ENCODE measurements at places on chromosomes 3 and 15.
A peak's percentile ranks its signal among the peaks of the same experiment; 100 is the strongest.

DNA sequence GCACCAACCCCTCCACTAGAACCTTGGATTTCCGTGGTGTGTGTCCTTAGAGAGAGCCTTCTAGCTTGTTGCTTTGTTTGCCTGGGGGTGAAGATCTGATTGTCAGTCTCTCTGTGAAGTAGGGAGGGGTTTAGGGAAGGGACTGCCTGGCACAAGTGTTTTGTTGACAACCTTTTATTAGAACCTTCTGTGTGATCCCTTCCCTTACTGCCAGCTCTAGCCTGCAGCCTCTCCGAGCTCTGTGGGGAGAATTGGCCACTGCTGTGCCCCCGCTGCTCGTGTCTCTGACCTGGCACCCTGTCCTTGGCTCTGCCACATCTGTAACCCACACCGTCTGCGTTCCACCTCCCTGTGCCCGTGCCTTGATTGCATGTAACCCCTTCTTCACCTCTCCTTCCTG, 30.9 kb upstream of the PCSK6 start:
- no peak for DNase-seq

DNA sequence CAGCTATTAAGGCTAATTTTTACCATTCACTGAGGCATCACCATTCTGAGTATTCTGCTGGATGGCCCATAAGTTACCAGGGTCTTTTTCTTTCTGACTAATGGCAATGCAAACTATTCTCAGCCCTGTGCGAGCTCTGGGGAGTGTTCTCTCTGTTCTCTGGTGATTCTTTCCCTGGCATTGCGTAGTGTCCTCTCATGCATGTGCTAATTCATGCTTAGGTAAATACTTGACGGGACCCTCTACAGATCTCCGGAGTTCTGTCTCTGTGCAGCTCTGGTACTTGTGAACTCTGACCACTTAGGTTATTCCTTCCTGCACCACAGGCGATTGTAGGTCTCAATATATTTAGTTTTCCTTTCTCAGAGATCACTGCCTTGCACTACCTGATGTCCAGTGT, 34.8 kb downstream of the UBE2E1 start:
- DNase-seq: no peak

GRCh38 chr3:157606011-157606851, 103.0 kb upstream of the VEPH1 start:
- DNase-seq: peak; percentile 37

DNA sequence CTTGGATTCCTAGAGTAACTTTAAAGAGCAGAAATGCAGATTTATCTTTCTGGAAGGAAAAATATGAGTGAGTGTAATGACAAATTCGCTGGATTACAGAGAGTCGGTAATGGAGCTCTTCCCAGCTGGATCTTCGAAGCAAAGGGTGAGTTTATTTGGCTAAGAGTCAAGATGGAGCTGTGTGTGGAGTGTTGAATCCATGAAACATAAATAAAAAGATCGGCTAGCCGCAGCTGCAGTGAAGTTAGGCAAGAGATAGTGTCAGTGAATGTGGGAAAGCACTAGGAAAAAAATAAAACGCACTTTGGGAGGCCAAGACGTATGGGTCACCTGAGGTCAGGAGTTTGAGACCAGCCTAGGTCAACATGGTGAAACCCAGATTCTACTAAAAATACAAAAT, 10.3 kb downstream of the NAALADL2 start:
- no peak for DNase-seq

DNA sequence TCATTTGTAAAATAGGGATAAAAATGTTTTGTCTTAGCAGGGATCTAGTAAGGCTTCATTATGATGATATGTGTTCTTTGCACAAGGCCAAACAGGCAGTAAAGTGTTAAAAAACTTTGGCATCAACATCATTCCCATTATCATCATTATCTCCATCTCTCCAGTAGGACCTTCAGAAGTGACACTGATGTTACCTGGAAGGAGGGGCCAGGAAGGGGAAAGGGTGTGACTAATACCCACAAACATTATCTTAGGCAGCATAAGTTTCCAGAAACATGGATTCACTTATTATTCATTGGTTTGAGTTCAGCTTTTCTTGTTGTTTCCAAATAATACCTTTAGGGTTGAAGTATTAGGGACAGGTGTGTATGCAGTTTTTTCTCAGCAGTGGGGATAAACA, 399.6 kb downstream of the PTPRG start:
- no peak for DNase-seq

DNA sequence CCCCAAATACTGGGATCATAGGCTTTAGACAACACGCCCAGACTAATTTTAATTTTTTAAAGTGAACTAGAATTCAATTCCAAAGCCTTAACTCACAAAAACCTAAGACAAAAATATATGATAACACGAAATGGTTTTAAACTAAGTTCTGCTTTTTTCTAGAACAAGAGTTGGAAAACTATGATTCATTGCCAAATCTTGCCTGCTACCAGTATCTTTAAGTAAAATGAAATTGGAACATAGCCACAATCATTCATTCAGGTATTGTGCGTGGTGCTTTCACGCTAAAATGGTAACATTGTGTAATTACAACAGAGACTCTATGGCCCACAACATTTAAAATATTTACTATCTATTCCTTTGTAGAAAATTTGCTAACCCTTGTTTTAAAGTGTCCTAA, 488.0 kb upstream of the ZNF385D start:
- no peak for DNase-seq

DNA sequence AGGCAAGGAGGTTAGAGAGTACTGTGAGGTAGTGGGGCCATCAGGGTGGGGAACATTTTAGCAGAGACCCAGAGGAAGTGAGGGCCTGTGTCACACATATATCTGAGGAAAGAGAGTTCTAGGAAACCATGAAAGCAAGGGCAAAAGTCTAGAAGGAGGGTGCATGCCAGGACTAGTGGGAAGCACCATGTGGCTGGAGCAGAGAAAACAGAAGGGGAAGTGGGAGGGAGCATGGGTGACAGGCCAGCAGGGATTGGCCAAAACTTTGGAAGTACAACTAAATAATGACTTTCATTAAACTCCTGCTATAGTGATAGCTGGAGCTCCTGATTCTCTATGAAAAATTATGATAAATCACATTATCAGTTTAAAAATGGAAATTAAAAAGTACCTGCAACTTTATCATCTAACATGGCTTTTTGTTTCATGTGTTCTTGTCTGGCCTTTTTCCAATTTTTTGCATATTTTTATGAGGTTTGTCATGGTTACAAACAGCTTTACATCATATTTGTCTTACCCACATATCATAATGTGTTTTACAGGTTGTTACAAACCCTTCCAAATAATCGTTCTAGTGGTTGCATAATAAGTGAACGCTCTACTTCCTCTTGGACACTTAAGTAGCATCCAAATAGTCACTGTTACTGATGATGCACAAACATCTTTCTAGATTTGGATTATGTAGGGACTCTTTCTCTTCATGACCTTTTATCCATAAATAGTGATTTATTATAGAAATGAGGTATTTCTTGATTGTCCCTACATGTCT, 168.3 kb downstream of the NEK10 start:
- DNase-seq: no peak

DNA sequence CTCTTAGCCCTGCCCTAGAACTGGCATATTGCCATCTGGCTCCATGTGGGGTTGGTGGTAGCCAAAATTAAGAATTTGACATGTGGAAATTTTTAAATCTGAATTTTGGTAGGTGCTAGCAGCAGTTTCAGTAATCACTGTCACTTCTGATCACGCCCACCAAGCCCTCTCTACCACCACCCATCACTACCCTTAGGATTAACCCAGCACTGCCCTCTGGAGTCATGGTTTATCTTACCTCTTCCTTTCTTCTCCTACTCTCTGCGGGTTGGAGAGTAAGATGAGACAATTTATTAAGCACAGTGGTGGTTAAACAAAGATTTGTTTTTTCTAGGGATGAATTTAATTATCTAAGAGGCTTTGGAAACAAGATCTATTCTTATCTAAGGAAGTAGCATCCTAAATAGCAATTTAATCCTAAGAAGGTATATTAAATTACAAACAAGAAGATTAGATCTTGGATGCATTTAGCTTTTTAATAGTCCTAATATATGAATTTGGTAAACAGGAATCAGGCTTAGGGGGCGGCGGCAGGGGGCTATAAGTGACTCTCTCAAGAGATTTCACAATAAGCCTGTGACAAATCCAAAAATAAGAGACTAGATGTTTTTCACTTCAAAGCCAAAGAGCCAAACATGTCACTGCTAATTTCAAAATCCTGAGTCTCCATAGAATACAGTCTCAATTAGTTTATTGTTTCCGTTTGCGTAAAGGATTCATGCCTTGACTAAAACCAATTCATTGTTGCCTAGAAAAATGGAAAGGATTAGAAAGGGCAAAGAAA, 498.4 kb upstream of the UBE2E2 start:
- DNase-seq: no peak

GRCh38 chr3:177051411-177051810, 145.9 kb downstream of the TBL1XR1 start:
- DNase-seq: no peak

DNA sequence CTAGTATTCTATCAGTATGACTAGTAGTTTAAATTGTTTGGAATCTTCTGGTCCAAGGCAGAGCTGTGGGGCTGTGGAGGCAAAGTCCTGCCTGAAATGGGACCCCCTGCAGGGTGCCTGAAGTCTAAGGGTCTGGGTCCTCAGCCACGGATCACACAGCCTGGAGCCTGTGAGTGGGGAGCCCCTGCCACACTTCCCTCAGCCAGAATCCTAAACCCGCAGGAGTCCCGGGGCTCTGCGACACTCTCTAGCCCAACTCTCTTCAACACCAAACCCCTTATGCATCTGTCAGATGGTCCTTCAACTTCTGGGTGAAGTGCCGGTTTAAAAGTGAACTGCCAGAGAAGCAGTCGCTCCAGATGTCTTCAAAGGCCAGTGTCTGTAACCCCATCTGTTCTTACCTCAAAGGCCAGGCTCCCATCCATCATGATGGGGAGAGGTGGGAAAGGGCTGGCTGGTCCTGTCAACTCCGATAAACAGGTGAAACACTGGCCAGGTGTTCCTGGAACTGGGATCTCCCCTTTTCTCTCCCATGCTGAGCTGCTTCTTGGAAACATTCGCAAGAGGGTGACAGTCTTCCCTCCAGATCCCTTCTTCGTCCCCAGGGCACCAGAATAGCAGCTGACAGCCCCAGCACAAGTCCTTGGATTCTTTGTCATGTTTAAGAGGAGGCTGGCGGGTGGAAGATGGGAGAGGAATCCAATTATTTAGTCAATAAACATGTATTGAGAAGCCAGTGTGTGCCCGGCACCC, 45.6 kb downstream of the CPN2 start:
- DNase-seq: no peak

- no peak for DNase-seq
These were observed 50.2 kb downstream of the CA12 start for GRCh38 chr15:63331456-63331855.

DNA sequence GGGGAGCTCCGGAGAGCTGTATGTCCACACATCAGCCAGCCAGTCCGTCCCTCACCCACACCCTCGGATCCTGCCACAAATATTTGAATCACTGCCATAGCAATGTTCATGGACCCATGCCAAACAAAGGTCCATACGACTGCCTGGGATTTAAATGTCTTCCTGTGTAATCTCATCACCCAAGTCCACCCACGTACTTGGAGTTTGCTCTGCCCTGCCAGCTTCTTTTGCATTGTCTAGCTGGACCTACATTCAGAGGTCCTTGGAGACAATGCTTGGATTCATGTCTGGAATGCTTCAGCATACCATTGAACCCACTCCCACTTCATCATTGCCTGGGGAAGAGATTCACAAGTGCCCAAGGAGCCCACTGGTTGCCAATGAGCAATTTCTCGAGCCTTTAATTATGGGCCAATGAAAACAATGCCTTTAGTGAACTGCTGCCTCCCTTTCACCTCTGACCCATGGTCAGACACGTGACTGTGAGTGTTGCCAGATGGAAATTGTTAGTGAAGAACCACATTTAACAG, 90.4 kb upstream of the PHLDB2 start:
- no peak for DNase-seq

- no peak for DNase-seq
These were observed 12.3 kb upstream of the KLF13 start for GRCh38 chr15:31314380-31314779.

DNA sequence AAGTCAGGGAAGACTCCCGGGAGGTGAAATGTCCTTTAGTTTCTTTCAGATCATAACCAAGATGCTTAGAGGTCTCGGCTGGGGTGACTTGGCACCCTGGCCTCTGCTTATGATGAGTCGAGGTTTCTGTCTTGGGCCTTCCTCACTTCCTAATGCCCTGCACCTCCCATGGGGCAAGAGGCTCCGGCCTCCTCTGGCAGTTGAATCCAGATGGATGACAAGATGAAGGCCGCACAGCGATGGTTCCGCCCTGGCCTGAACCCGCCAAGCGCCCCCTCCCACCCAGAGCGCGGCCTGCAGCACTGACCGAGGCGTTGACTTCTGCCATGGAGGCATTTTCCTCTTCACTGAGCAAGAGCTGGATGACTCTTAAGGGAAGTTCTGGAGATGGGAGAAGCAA, 31.3 kb downstream of the MUC20 start:
- no peak for DNase-seq

- DNase-seq: no peak
These were observed 188.5 kb downstream of the NFKBIZ start for GRCh38 chr3:102037791-102038190.

- no peak for DNase-seq
These were observed 69.2 kb upstream of the ICE2 start for GRCh38 chr15:60548101-60548500.

GRCh38 chr3:71168880-71169411, 414.6 kb downstream of the FOXP1 start:
- DNase-seq: no peak

- no peak for DNase-seq
These were observed 102.5 kb upstream of the MME start for GRCh38 chr3:154977666-154978065.

DNA sequence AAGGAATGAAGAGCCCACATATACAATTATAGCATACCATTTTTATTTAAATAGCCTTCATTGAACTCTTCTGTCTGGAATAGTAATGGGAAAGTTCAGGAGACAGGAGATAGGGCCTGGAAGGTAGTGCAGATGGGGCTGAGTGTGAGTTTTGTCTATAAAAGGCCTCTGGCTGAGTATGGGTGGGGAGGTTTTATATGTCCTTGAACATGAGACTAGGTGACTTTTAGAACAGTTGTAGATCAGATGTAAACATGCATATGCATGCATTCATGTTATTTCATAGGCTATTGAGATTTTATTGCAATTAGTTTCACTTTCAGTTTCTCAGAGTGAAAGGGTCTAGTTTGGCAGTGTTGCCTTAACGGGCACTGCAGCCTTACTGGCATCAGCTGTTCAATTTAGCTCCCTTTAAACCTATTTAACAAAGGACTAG, 27.1 kb downstream of the CGGBP1 start:
- peak; percentile 20 for DNase-seq

DNA sequence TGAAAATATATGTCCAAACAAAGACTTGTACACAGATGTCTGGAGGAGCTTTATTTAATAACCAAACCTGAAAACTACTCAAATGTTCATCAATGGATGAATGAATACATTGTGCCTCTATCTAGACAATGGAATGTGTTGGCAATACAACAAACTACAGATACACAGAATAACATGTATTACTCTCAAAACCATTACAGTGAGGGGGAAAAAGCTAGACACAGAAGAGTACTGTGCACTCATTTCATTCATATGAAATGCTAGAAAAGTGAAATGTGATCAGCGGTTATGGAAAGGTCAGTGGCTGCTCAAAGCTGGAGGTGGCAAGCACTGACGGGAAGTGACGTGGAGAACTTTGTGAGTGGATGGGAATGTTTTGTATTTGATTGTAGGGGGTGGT, 13.2 kb downstream of the STOML1 start:
- no peak for DNase-seq

GRCh38 chr3:124887177-124887931, at the start of gene ITGB5:
ITGB5 (minus strand) TSS chr3:124887365; CDS start chr3:124887000, 365 bp downstream.
- peak; percentile 8 for DNase-seq

All from T-helper 1 cell (primary cell).